Cardiac fibroblast (primary cell): ENCODE measurements at places on chromosomes 6 and 20.
A peak's percentile ranks its signal among the peaks of the same experiment; 100 is the strongest.

GRCh38 chr20:11158146-11158545, 484.3 kb upstream of the JAG1 start:
- peak; percentile 44 for DNase-seq

GRCh38 chr6:137081997-137082396, 37.2 kb upstream of the IL20RA start:
- DNase-seq, result no peak

- DNase-seq, result no peak
These were observed 2.4 kb upstream of the MAN1A1 start for GRCh38 chr6:119352001-119352400.

DNA sequence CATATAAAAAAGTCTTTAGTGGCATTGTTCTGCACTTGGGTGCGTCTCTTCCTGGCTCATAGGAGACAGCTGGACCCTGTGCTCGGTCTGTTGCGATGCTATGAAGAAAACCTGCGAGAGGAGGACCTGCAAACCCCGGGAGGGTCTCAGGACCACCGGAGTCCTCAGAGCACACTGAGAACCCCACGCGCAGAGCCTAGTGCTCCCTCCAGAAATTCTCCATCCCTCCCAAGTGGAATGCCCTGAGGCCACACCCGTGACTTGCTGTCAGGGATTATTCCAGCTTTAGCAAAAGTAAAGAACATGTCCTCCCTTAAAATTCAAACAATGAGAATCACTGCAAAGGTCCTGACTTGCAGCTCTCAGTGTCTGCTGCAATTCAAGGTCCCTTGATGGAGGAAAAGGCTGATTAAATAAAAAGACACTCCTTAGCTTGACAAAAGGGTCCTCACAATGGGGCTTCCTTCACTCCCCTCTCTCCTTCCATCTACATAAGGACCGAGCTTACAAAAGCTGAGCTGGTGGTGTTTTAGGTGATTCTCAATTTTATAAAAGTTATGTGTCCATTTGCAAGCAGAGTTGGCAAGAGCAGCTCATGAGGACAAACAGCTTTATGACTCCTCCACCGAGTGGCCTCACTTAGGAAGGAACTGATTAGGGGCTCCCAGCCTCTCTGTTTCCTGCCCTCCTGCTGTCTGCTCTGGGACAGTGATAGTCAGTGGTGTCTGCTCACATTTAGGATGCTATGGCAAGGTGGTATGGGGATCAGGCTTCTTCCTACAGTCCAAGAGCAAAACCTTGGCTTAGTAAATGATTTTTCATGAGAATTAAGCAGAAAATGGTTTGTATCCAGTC, 97.0 kb downstream of the RAMACL start:
- no peak for DNase-seq

GRCh38 chr6:35566794-35567193, 54.1 kb upstream of the TULP1 start:
- no peak for DNase-seq

- DNase-seq, result peak; percentile 40
These were observed 39.5 kb downstream of the PKIB start for GRCh38 chr6:122649701-122650100.

DNA sequence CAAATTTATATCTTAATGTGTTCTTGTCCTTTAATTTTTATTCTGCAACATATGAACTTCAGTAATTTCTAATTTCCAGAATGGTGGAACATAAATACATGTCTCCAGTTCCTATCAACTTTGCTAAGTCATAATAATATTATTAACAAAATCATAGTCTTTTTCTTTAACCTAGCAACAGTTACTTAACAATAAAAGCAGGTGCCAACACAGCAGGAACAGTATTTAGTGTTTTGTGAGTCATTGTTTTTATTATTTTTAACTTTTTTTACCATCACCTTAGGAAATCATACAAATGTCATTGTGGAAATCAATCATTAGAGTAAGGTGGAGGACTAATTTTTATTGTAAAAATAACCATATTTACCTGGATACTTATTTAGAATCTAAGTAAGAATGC, 133.5 kb downstream of the PLCB1 start:
- no peak for DNase-seq

- peak; percentile 22 for DNase-seq
These were observed 162.7 kb downstream of the CDK19 start for GRCh38 chr6:110652520-110652919.

- DNase-seq, result peak; percentile 1
These were observed 32.2 kb upstream of the VGLL2 start for GRCh38 chr6:117233145-117233544.

DNA sequence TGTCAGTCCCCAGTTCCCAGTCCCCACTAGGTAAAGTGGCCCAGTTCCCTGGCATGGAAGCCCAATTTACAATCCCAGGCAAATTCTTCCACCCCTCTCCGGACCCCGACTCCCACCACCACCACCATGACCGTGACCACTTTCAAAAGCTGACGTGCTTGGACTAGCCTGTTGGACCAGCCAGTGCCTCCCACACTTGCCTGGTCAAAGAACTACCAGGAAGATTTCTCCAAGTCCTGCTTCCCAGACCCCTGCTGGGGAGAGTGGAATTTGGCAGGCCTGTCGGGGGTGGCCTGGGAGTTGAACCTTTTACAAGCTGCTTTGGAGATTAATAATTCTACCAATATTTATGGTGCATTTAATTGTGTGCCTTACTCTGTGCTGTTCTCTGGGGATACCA, 1.4 kb upstream of the PTPRT start:
- DNase-seq, result no peak

DNA sequence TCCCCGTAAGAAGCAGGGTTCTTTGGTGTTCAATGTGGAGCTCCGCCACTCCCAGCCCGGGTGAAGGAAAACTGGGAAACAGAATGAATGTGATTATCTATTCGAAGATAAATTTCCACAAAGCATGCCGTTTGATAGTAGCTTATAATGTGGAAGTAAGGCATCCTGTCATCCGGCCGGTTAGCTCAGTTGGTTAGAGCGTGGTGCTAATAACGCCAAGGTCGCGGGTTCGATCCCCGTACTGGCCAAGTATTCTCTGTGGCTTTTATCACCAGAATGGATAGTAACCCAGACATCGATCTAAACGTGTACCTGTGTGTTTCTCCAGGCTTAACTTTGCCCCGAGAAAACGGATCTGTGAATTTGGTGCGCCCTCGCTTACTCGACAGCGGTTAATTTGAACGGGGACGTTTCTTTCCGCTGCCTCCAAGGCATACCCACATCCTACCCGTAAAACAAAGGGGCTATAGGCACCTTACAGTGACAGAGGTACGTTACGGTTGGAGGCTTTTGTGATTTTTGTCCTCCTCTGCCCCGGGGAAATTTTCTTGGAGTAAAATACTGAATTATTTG, 215.2 kb upstream of the ZNF184 start:
- peak; percentile 87 for DNase-seq

DNA sequence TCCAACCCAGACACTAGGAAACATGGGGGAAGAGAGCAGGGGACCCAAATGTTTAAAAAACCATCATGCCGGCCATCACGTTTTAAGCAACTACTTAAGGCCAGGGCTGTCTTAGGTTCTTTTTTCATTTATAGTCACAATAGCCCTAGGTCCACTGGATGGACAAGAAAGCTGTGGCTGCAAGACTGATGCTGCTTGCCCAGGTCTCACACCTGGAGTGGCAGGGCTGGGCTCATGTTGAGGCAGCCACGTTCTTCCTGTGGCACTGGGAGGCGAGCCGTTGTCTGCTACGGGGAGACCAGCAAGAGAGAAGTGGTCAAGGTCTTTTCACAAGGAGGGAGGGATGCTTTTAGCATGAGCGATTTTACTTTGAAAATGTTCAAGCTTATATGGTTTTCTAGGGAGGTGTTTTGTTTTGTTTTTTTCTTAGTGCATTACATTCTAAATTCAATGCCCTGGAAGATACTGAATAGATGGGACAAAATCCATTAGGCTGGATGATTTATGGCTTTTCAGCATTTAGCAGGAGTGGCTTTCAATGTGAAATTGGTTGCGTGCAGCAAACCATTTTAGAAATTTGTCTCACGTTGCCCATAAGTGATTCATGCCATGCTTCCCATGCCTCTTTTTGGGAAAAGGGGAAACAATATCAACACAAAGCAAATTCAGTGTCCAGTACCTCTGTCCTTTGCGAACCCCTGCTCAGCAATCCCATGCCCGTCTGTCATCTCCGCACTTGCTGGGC, 106.6 kb upstream of the SNX9 start:
- DNase-seq, result no peak

DNA sequence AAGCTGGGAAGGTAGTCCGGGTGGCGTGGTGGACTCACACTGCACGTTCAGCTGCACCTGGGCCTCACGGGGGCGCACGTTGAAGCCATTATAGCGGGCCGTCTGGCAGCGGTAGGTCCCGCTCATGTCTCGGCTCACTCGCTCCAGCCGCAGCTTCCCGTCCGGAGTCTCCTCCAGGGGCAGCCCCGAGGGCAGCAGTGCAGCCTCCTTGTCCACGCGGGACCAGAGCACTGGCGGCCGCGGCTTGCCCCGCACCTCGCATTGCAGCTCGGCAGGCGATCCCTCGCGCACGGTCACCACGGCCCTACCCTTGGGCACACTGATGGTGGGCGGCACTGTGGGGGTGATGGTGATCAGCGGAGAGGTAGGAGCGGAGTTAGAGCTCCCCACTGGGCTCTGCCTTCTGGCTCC, 47.6 kb downstream of the MDGA1 start:
- no peak for DNase-seq

GRCh38 chr6:43942616-43943015, 172.6 kb downstream of the VEGFA start:
- DNase-seq, result no peak

DNA sequence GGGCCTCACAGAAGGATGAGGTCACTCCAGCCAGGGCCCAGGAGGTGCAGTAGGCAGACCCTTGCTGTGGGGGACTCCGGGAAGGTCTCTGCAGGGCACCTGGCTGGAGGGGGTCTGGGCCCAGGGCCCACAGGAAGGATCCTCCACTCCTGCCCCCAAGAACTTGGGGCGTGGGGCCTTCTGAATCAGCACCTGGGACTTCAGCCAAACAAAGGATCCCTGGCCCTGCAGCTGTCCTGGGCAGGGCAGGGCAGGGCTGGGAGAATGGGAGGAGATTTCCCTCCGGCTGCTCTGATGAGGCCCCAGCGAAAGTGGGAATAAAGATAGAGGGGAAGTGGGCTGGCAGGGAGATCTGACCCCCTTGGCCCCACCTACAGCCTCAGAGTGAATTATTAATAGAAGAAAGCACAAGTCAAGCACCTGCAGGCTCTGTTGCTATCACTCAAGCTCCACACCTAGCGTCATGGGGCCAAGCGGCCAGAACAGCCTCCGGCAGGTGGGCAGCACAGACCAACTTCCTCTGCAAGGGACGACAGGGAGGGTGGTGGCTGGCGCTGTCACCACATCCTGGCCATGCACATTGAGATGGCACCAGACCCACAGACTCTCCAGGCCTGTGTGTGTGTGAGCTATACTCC, 61.6 kb upstream of the MRPS10 start:
- peak; percentile 64 for DNase-seq

DNA sequence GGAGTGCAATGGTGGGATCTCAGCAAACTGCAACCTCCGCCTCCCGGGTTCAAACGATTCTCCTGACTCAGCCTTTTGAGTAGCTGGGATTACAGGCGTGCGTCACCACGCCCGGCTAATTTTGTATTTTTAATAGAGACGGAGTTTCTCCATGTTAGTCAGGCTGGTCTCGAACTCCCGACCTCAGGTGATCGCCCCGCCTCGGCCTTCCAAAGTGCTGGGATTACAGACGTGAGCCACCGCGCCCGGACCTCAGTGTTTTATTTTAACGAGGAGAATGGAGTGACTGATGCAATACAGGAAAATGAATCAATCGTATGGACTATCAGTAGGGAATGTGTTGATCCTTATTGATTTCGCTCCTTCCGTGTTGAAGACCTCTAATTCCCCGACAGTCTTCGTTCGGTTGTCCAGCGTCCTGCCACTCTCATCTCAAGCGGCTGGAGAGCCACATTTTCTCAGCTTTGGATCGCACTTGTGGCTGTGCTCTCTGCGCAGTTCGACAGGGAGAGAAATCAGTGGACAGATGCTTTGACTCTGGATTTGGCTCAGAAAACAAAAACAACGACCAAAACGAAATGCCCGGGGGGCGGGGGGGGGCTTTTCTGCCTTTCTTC, 166.2 kb downstream of the TRIM27 start:
- no peak for DNase-seq

GRCh38 chr6:113805811-113806495, 51.2 kb upstream of the MARCKS start:
- no peak for DNase-seq

DNA sequence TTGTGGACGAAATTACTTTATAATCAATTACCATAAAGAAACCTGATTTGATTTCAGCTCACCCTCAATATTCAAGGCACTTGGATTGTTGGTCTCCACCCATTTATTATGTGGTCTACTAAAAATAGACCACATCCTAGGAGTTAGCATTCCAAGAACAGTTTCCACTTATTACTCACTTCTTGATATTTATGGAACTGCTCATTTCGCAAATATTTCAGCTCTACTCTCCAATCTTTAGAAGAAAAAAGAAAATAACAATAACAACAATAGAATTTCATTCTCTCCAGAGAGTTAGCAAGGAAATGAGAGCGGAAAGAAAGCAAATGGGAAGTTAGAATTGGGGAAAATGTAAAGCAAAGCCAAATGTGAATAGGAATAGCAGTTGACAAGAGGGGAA, 26.2 kb upstream of the HDAC2 start:
- DNase-seq, result peak; percentile 93

GRCh38 chr6:119459207-119459974, 109.8 kb upstream of the MAN1A1 start:
- no peak for DNase-seq

DNA sequence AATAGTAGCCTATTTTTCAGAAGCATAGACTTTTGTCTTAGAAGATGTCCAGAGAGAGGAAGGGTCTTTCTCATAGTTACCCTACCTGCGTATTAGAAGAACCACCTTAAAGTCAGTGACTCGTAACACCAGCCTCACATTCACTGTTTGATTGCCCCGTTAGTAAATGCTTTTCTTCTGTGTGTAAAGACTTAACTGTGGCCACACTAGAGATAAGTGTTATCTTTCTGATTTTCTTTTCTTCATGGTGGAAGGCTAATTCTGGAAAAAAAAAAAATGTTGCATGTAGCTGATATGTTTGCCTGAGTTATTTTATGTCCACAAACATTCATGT, 83.9 kb downstream of the SAMD3 start:
- no peak for DNase-seq

GRCh38 chr20:31508517-31509244, 5.6 kb upstream of the HM13 start:
- no peak for DNase-seq

DNA sequence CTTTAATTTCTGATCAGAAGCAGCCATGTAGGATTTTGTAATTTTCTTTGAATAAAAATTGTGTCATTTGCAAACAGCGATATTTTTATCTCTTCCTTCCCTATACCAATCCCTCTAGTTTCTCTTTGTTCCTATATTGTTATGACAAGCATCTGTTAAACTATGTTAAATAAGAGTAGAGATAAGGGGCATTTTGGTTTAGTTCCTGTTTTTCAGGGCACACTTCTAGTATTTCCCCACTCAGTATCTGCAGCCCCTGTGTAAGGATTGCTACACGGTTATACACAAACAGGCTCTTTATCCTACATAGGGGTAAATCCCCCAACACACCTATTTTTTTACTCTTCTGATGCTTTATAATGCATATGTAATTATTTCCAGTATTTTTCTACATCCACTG, 42.1 kb downstream of the TRERF1 start:
- no peak for DNase-seq
